Stimulated activated CD8-positive, alpha-beta memory T cell treated with anti-CD3 and anti-CD28 coated beads, Interleukin-7, amount 100 ng/mL, for 48 hours (primary cell): ENCODE measurements at places on chromosomes 11 and 22.

DNA sequence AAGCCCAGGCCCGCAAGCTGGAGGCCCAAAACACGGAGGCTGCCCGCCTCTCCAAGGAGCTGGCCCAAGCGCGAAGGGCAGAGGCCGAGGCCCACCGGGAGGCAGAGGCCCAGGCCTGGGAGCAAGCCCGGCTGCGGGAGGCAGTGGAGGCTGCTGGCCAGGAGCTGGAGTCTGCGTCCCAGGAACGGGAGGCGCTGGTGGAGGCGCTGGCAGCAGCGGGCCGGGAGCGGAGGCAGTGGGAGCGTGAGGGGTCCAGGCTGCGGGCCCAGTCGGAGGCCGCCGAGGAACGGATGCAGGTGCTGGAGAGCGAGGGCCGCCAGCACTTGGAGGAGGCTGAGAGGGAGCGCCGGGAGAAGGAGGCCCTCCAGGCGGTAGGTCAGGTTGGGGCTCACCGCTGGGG lies 4.8 kb downstream of the CCDC88B start:
- DNase-seq: no peak

DNA sequence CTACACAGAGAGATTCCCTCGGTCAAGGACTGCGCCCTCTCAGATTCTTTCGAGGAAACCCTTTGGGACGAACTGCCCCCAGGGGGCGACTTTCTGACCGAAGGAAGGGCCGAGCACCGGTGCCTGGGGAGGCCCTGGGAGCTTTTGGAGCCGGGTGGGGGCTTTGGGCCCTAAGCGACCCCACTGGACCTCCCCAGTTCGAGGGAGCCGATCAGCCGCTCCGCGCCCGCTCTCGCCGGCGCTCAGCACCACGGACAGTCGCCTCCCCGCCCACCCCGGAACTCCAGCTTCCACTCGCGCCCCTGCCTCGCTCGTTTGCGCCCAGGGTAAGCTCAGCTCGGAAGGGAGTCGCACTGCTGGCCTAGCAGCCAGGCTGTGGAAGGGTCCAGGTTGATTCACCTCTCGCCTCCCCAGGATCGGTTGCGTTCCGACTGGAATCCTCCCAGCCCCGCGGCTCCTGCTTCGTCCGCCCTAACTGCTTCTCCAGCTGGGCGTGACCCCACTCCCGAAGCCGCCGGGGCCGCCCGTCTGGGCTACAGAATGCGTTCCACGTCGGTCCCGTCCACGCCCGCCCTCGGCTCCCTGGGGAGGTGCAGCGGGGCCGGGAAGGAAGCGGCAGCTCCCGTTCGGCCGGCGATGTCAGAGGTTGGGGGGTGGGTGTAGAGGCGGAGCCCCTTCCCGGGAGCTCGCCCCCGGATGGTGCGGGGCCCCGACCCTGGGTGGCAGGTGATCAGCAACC lies 428 bp downstream of the SCN3B start:
- DNase-seq: no peak

GRCh38 chr11:119823077-119823476 lies 94.1 kb upstream of the NECTIN1 start:
- DNase-seq: no peak

- DNase-seq: no peak
Observed at GRCh38 chr11:93984196-93984567, 37.0 kb upstream of the HEPHL1 start.

- DNase-seq: no peak
Observed at GRCh38 chr22:37503850-37504249, 15.4 kb downstream of the CARD10 start.

- DNase-seq: no peak
Observed at GRCh38 chr11:96284917-96285316, 58.1 kb downstream of the MAML2 start.

DNA sequence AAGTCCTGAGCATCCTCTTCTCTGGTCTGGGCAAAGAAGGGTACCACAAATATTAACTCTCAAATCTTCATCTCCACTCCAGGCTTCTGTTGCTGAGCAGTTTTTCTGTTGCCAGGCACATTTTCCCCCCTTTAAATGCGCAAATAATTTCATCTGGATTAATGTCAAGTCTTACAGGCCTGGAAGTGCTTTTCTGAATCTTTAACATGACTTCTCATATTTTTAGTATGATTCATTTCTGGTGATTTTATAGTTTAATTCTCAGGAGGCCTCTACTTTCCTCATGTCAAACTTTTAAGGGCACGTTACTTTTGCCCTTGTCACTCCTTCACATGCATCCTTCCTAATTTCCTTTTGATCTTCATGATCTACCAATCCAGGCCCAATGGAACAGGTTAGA lies 510.2 kb downstream of the METTL15 start:
- no peak for DNase-seq

DNA sequence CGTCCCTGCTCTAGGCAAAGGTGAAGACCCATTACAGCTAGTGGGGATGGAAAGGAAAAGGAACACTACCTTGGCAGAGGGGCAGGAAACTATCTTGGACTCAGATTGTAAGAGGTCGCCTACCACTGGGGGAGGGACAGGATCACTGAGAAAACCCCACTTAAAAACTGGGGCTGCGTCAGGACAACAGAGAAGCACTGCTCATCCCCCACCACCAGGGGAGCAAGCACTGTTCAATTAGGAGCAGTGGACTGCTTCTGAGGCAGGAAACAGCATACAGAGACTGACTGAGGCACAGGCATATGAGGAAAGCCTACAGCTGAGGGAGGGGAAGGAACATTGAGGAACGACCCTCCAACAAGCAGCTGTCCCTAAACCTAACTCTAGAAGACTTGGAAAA lies 20.8 kb upstream of the DLAT start:
- no peak for DNase-seq

DNA sequence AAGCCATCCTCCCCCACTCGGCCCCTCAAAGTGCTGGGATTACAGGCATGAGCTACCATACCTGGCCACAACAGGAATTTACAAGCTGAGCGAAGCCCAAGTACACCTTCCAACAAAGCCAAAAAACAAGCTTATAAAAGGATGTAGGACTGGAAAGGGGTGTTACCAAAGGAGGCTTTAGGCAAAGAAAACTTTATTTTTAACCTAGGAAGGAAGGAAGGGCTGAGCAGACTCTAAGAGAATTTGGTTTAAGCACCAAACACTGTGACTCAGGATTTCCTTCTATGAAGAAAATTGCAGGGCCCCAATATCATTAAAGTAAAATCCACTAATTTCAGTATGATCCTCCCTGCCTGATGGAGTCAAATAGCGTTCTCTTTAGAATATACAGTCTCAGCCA lies 12.1 kb downstream of the DENND5A start:
- no peak for DNase-seq

GRCh38 chr11:64793271-64794160 lies 9.5 kb downstream of the MAP4K2 start:
- no peak for DNase-seq

DNA sequence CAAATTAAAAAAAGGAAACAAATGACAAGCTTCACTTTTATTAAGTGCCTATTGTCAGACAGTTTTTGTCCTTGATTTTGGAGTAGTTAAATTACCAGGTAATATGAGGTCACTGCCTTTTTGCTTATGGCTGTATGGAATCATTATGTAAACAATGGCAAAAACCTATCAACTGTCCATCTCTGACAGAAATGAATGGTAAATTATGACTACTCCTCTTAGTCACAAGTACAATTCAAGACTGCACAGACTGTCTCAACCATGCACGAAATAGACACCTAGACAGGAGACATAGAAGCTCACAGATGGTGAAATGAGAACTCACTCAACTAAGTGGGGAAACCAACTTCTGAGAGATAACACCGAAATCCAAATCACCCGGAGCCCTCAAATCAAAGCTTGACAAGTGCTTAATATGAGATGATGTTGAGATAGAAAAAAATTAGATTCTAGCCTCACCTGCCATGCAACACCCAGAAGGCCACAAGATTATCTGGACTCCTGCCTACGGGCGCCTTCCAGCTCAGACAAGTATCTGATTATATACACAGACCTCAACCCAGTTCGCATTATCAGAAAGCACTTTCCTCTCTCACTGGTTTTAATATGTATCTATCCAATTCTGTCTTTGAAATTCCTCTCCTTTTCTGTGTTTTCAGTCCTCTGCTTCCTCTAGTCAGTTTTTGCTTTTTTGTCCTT lies 199.3 kb downstream of the CADM1 start:
- no peak for DNase-seq

GRCh38 chr22:30283342-30283741 lies 6.0 kb downstream of the CASTOR1 start:
- DNase-seq: no peak

DNA sequence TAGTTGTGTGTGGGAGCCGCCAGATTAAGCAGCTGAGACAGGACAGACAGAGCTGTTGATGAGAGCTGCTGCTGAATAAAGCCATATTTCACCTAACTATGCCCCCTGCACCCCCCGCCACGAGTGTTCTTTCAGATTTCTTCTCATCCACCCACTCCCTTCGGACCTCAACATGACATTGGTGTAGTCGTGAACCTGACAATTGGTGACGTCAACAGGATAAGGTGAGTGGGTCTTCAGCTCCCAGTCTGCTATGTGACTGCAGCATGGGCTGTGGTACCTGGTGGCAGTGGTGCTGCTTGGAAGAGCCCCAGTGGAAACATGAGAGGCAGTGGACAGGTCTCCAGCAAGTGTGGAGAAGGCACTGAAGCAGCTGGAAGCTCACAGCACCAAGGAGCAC lies 28.3 kb upstream of the KCNA4 start:
- no peak for DNase-seq

DNA sequence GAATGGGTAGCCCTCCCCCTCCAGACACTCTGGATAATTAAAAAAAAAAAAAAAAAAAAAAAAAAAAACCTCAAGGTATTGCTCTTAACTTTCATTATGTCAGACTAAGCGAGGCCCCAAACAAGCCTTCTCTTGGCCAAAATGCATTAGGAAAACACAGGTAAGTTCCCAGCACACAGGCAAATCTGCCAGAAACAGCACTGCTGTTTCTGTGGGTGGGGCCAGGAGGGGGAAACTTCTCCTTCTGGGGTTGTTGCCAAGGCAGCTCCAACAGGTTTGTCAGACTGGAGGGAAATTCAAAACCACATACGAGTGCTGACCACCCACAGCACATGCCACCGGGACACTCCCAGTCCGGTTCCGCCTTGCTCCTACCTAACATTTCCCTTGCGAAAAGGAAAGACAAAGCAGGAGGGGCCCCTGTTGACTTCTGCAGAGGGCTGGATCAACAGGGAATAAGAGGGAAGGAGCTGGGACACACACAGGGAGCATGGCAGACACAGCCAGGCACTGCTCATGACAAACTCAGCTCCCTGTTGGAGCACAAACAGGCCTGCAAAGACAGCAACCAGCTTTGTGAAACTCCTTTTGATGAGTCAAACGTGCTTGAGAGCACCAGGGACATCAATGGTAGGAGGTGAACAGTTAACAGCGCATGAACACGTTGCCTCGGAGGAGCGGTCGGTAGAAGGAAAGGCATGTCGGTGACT lies 55.0 kb downstream of the MYH9 start:
- DNase-seq: peak; percentile 36

DNA sequence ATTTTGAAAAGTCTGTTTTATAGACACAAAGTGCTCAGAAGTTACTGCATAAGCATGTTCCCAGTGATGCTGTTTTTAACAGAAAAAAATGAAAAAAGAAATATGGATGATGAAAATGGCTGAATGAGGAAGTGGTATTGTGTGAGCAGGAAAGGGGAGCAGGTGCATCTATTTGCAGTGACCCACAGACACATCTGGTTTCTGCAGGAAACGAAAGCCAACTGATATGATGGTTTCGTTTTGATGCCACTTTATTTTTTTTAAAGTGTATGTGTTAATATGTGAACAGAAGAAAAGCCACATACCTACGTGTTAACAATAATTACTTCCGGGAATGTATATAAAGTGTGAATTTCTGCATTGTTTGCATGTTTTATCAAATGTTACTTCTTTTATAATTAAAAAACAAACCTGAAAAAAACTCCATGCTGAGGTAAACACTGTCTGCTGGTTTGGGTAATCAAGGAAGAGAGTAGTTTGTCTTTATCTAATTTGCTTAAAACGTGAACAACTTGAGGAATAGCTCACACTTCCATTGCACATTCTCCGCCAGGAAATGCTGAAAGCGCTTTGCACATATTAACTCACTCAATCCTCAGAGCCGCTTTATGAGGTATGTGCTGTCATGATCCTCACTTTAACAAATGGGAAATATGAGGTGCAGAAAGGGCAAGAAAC lies 1335.9 kb downstream of the TBC1D22A start:
- peak; percentile 5 for DNase-seq

DNA sequence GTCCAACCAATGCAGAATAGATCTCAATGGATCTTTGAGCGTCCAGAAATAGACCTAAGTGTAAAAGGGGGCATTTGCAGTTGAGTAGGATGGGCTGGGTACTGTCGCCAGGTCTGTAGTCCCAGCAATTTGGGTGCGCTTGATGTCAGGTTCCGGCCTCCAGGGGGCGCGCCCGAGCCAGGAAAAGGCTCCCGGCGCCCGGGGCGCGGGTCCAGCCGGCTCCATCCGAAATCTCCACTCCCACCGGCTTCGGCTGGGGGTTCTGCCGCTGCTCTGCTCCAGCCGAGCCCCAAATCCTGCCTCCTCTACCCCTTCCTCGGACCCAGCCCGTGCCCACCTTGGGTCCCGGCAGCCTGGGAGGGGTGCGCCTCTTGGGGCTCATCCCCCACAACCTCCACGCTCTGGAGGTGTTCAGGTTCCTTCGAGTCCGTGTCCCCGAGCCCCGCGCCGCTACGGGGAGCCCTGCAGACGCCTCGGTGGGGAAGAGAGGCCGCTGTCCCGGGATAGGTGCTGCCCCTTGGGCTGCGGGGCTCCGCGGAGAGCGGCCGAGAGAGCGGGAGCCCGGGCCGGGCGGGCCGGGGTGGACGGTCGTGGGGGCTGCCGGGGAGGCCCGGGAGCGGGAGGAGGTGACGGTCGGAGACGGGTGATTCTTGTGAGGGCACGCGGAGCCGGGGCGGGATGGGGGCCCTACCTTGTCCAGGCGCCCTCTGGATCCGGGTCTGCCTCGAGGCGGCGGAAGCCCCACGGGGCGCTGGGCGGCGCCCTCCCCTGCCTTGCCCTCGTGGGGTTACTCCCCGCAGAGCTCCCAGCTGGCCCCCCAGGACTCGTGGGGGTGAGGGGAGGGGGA lies 13.0 kb upstream of the CYB5R3 start:
- DNase-seq: peak; percentile 45

- no peak for DNase-seq
Observed at GRCh38 chr22:25746012-25746373, 4.0 kb downstream of the MYO18B start.

DNA sequence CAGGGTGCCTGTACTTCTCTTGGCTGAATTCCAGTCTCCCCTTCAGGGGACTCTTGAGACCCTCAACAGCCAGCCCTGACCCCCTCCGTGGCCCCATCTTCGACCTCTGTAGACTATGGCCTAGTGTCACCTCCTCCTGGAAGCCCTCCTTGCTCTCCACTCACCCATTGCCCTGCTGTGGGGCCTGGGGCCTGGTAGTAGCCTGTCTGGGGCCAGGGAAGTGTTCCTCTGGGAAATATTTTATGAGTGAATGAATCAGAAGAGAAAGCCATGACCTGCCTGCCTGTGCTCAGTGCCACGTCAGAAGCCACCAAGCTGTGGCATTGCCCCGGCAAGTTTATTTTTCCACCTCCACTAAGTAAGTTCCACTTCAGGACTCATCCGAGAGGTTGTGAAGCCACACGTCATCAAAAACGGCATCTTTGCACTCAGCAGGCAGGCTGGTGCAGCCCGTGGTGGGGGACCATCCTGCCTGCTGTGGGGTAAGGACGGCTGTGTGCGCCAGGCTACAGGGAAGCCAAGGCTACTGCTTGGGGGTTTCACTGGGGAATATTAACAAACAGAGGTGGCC lies 59.6 kb upstream of the PPARA start:
- DNase-seq: no peak
